ENCODE measurements at places on chromosomes 12 and 14.

DNA sequence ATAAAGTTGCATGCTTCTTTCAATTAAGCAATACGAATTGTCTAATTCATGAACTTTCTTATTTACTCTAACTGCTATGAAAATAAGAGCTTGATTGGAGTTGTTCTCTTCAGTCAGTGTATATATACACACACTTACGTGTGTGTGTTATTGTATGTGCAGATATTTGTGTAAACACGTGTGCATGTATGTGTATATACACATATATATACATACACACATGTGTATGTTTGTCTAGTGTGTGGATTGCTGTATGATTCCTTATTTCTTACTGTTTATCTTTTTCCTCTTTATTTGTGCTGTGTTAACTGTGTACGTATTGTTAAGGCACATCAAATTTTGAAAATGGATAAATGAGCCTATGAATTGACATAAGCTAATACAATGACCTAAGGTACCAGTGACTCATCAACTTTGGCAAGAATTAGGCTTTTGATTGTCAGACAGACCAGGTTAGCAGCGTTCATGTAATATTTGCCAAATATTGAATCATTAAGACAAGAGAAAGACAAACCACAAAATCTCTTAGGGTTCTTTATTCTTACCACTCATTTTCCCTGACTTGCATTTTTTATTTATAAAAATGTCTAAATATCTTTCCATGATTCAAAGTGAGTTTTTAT lies 423.9 kb downstream of the SOX5 start:
- DNase-seq: no peak

- no peak for DNase-seq
Observed at GRCh38 chr14:28876572-28876945, 110.0 kb downstream of the FOXG1 start.

- no peak for DNase-seq
Observed at GRCh38 chr12:7966563-7966962, 30.6 kb upstream of the SLC2A3 start.

- DNase-seq: no peak
Observed at GRCh38 chr12:52763036-52763659, 14.0 kb downstream of the KRT76 start.

DNA sequence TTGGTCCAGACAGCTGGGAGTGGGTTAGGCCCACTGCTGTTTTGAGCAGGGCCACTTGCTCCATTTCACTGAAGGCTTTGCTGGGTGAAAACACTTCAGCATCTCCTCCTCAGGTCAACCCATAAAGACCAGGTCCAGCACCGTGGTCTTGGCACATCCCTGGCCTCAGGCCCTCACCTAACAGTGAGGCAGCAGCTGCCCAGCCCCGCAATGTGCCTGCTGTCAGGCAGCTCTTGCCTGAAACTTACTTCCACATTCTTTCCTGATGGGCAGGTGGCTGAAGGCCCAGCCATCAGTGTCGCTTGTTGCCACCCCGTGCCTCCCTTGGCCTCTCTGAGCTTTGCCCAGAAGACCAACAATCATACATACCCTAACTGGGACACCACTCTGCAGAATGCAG lies 54.4 kb downstream of the ANAPC7 start:
- DNase-seq: no peak

DNA sequence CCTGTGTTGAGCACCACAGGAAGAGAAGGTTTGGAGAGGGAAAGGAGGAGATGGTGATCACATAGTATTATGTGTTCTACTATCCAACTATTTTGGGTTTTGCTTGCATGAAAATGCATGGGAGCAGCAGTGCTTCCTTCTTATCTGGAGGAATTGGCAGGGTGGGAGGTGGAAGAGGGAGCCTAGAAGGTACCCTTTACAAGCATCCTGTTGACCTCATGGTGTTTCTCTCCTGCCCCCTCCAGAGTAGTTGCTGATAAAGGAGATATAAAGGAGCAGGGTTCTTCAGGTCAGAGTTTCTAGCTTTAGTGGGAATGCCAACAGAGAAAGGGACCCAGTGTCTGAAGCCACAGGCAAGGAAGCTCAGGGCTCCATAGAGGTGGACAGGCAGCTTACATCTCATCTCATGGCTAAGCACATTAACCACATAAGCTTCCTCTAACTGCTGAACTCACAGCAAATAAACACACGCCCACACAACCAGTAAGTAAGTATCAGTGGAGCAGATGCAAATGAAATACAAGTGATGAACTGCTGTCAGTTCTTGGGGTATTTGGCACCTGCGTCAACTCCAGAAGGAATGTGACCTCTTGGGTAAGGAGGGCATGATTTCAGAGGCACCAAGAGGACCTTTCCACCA lies 174.2 kb upstream of the SLC38A2 start:
- no peak for DNase-seq

All from omental fat pad (tissue), 4 donors.